Hindlimb muscle (tissue), 1 donor: ENCODE measurements at places on chromosomes 2 and 18. TPM values are rescaled to one million over a fixed set of nuclear protein-coding genes. Genes with fewer than 3 reads are reported as not detected.

GRCh38 chr18:3180325-3180724 is 39.4 kb downstream of the MYOM1 start:
- no peak for DNase-seq

- no peak for DNase-seq
These were observed 263.1 kb upstream of the ID2 start for GRCh38 chr2:8418721-8419120.

GRCh38 chr2:150625303-150625702 is 137.8 kb upstream of the RND3 start:
- no peak for DNase-seq

- DNase-seq, result no peak
These were observed 34.5 kb downstream of the KCNG3 start for GRCh38 chr2:42459296-42459695.

TUBB8B gene
- not detected for polyA plus RNA-seq

DNA sequence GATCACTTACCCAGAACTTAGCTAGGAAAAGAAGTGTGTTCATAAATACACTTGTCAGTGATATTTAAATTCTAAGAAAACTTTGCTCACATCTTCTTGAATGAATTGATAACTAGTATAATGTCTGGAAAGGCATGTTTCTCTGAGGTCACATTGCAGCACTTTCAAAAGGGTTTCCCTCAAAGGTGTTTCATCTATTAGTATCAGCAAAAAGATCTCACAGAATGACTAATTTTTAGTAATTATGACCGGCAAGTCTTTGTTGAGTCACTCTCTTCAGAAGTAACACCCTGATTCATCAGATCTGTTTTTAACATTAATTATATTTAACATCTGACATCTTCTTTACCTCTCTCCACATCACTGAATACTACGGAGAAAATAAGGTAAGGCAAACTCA is 222.3 kb downstream of the IKZF2 start:
- no peak for DNase-seq

DNA sequence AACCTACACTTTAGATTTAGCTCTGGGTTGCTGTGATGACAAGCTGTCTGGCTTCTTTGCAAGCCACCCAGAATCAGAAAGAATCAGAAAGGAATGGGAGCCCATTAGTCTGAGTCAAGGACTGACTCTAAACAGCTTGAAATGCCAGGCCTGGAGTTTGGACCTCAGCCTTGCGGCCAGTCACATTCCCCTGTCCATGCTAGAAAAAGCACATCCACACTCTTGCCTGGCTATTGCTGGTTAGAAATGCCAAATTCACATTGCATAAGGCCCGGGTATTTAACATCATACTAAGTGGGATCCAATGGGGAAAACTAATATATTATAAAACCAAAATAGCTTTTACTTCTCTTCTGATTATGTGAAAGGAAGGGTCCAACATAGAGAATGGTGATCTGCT is 756.8 kb upstream of the KLHL29 start:
- no peak for DNase-seq

GRCh38 chr2:65169760-65170136 is 39.8 kb upstream of the RAB1A start:
- no peak for DNase-seq

DNA sequence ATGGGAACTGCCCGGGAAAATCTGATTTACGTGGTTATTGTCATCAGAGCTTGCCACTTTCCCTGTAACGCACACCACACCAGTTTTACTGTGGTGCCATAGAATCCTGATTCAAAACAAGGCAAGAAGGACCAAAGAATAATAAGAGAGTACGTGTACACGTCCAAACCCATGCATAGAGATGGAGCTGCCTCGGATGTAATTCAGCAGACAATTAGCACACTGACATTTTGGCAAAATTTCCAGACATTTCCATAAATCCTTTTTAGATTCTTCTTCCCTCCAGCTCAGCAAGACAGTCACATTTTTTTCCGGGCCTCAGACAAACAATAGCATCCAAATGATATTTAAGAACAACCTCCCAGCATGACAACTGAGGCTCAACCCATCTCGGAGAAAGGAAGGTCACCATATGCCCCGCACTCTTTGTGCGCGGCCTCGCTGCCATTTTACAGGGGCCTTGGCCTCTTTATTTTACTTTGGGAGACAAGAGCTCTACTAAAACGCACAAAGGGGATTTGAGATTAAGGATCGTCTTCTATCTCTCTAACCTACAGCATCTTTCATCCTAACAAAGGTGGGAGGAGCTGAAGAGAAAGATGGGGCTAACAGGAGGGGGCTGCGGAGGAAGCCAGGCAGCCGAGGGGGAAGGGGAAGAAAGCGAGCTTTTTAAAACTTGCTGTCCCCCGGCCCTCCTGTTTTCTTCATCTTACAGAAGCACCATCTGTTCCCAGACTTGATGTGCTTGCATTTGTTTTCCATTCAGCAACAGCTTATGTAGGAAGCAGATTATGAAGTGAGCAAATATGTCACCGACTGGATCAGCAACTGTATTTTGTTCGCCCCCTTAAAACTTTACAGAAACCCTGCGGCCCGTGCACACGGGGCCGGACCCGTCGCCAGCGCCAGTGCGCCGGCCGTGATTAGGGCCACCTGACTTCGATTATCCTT is 61.0 kb downstream of the CDCA7 start:
- no peak for DNase-seq

DNA sequence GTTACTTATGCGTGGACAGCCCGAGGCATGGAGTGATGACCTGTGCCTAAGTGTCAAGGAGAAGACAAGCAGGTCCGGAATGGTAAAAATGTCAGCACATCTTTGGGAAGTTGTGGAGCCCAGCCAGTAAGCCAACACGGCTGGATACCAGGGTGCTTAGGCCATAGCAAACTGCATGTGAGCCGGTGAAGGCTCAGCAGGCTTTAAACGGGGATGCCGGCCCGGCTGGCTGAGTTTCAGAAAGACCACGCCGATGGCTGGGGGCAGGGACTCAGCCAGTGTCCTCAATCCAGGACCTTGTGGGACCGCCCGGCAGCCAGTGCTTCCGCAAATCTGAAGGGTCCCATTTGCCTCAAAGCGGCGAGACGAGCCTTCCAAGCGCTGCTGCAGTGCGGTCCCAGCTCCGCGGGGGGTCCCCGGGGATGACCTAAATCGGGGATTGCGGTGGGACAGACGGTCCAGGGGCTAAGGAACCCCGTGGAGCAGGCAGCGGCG is 946 bp upstream of the AGAP1 start:
- no peak for DNase-seq

FBXO41 gene
- polyA plus RNA-seq, result 0.23 TPM

ZSWIM2 gene
- polyA plus RNA-seq, result not detected

CFAP210 gene
- polyA plus RNA-seq, result not detected

DNA sequence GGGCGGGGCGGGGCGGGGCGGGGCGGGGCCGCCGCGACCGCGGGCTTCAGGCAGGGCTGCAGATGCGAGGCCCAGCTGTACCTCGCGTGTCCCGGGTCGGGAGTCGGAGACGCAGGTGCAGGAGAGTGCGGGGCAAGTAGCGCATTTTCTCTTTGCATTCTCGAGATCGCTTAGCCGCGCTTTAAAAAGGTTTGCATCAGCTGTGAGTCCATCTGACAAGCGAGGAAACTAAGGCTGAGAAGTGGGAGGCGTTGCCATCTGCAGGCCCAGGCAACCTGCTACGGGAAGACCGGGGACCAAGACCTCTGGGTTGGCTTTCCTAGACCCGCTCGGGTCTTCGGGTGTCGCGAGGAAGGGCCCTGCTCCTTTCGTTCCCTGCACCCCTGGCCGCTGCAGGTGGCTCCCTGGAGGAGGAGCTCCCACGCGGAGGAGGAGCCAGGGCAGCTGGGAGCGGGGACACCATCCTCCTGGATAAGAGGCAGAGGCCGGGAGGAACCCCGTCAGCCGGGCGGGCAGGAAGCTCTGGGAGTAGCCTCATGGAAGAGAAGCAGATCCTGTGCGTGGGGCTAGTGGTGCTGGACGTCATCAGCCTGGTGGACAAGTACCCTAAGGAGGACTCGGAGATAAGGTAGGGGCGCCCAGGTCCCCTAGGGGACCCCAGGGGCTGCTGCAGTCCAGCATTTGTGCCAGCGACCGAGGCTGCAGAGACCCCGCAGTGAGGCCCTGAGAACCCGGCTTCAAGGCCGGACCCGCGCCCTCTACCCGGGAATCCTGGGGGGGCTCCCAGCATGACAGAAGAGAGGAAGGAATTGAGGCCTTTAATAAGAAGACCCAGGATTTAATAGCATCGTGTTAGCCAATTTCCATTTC is at the start of gene KHK:
Gene KHK, plus strand, starts transcription at position 49 of the 870 bp plus-strand sequence. Its CDS starts 488 bp downstream, at position 537.
- DNase-seq, result no peak

GRCh38 chr2:85183076-85183475 is 49.9 kb downstream of the TCF7L1 start:
- no peak for DNase-seq

PRKD3 gene
- 25.9 TPM for polyA plus RNA-seq

GRCh38 chr2:237196409-237196808 is 110.7 kb downstream of the COPS8 start:
- no peak for DNase-seq

PIK3C3 gene
- 30.9 TPM for polyA plus RNA-seq
